ENCODE measurements at places on chromosomes 6 and 20. TPM values are rescaled to one million over a fixed set of nuclear protein-coding genes. Genes with fewer than 3 reads are reported as not detected.
A peak's percentile ranks its signal among the peaks of the same experiment; 100 is the strongest.

GRCh38 chr6:153131037-153131981, at the start of gene RGS17:
Gene RGS17 (minus strand): TSS chr6:153131282. CDS start chr6:153044018, 87,264 bp downstream.
- H3K4me1 ChIP-seq = peaks cover 14% of the 10 kb centered on the region
- no peaks in the 10 kb centered on the region for H3K36me3 ChIP-seq
- H3K4me3 ChIP-seq = peak within 1 kb of the TSS; percentile 64
- DNase-seq = peak; percentile 23
- peak within 1 kb of the TSS; percentile 34 for H3K27ac ChIP-seq
- H3K27me3 ChIP-seq = peaks cover 36% of the 10 kb centered on the region

- H3K36me3 ChIP-seq = no peaks in the 10 kb centered on the region
- H3K27ac ChIP-seq = no peak overlapping the region
- H3K4me1 ChIP-seq = peaks cover 11% of the 10 kb centered on the region
- no peak overlapping the region for H3K4me3 ChIP-seq
These were observed 215.1 kb downstream of the SOX4 start for GRCh38 chr6:21808551-21809242.

DNA sequence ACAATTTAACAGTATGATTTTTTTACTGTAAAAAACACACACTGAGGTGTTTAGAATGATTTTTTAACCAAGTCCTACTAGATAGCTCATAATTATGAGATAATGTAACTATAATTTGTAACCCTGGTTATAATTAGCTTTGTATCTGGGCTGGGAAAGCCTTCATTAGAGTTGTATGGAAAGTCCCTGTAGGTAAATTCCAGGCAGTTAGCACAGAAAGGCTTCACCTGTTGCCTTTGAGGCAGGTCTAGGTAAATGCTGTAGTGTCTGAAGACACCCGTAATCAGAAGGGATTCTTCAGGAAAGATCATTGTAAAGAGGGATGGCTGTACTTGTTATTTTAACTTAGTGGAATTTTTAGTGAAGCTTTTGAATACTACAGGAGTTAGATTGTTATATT, 1.9 kb downstream of the TMEM200A start:
- no peak overlapping the region for H3K4me3 ChIP-seq
- no peaks in the 10 kb centered on the region for H3K4me1 ChIP-seq
- H3K36me3 ChIP-seq = no peaks in the 10 kb centered on the region
- H3K27ac ChIP-seq = no peak overlapping the region
- no peak for DNase-seq
- no peaks in the 10 kb centered on the region for H3K27me3 ChIP-seq

DNA sequence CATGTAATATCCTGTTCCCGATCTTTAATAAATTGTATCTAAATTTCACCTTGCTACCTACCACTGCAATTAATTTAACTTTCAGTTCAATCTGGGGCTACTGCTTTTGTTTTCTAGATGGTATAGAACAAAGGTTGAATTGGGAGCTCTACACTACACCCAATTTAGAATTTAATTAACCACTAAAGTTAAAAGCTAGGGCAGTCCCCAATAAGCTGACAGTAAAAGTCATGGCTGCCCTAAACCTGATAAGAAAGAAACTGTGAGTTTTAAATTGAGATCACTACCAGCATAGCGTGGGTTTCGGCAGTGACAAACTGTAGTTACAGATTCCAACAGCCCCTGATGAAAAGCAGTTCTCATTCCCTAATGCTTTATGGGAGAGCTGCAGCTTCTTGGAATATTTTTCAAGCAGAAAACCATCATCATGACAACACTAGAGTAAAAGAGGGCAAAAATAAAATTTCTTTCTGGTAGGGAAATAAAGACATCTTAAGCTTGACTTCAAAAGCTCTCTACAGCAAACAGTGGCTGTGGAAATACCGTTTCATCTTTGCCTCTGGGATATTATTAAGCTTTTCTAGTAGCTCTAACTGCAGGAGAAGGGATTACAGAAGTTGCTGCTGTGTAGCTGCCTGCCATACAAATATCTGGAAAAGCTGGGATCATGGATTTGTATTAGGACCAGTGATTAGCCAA, 1372.1 kb downstream of the EPHA7 start:
- H3K27me3 ChIP-seq = no peaks in the 10 kb centered on the region
- no peaks in the 10 kb centered on the region for H3K36me3 ChIP-seq
- H3K4me3 ChIP-seq = no peak overlapping the region
- no peak overlapping the region for H3K27ac ChIP-seq
- H3K4me1 ChIP-seq = no peaks in the 10 kb centered on the region
- no peak for DNase-seq

The TMC2 gene
- total RNA-seq = 0.22 TPM

The NDRG3 gene
- total RNA-seq = 13.9 TPM

The RNF144B gene
- total RNA-seq = 14.0 TPM

The ADGB gene
- not detected for total RNA-seq

All from tibial nerve (tissue), 4 donors.